ENCODE measurements at places on chromosomes 5 and 9.

- no peak for DNase-seq
These were observed 19.6 kb downstream of the SLC24A2 start for GRCh38 chr9:19769213-19769612.

- DNase-seq: no peak
These were observed 384 bp upstream of the MRPS2 start for GRCh38 chr9:135500071-135500524.

DNA sequence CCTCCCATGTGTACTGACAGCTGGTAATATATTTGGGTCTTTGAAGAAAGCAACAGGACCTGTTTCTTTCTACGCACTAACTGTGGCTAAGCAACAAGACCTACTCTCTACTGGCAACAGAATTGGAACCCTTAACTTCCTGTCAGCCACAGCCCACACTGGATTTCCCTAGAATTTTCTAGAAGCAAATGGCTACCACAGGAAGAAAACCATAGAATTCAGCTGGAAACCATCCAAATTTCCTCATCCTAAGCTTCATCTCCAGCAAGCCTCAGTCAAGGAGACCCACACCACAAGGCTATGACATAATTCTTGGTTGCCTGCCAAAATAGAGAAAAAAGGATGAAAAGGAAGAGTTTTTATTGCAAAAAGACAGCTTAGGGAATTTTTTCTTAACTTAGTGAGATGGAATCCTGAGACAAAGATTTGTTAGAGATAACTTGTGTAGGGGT, 171.8 kb upstream of the TNC start:
- DNase-seq: no peak

DNA sequence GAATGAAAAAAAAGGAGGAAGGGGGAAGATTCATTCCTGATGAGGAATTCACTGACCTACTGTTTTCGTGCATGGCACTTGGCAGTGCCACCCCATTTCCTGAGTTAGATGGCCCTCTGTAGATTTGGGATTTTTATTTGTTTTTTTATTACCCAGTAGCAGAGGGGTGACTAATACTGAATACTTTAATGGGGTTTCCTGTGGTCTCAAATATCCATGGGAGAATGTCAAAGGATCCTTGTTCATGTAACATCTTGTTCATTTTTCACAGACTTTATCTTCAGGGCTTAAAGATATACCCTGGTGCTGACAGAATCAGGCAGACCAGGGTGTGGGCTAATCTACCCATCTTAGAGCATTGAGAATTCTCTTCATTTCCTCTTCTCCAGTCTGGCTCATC, 93.0 kb downstream of the MAMDC2 start:
- no peak for DNase-seq

GRCh38 chr9:20238921-20239320, 383.4 kb downstream of the MLLT3 start:
- no peak for DNase-seq

DNA sequence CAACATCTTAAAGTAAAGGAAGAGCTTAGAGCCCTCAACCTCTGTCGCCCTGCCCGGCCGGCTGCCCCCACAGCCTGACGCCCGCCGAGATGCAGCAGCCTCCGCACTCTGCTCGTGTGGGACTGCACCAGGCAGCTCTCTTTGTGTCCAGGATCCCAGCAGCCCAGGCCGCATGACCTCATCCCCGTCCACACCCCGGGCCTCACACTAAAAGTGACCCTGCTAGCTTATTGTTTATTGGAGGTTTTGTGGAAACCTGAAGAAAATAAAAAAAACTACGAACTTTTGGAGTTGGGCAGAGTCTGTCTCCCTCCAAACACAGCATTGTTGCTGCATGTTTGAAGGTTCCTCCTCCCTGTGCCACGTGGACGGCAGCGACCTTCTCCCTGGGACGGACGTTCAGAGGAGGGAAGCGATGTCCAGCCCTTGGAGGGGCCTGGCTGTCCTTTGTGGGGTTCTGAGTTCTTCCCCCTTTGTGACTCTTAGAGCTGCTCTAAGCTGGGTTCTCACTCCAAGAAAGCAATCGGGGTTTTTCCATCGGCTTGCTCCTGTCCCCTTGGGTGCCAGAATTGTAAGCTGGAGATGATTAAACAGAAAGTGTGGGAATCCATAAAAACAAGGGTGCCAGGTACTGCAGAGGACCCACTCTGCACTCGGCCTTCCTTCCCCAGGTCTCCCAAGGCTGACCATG, 103.5 kb upstream of the COL5A1 start:
- no peak for DNase-seq

GRCh38 chr9:135302329-135303279, 177.0 kb upstream of the PPP1R26 start:
- no peak for DNase-seq

DNA sequence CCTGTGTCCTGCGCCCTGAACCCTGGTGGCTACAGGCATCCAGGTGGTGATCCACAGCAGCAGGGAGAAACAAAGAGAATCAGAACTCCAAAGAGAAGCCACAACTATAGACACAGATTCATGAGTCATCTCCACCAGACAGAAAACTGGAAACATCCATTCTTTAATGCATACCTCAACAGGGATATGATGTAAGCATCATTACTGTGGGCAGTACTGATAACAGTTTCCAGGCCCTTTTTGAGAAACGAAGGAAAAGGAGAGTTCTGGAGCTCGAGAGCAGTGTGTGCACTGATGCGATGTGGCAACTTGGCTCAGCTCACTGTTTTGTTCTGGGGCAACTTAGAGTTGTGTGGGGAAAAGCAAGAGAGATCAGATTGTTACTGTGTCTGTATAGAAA, 215.6 kb upstream of the ADAMTS16 start:
- DNase-seq: no peak
